NCI-H1105 treated with DMSO at 0.1 percent for 48 hours (cell line): ENCODE measurements at places on chromosomes 7 and 10.

GRCh38 chr10:71767420-71768035, 5.8 kb downstream of the VSIR start:
- no peak for DNase-seq

- no peak for DNase-seq
These were observed 83.4 kb upstream of the ANLN start for GRCh38 chr7:36306222-36306621.

DNA sequence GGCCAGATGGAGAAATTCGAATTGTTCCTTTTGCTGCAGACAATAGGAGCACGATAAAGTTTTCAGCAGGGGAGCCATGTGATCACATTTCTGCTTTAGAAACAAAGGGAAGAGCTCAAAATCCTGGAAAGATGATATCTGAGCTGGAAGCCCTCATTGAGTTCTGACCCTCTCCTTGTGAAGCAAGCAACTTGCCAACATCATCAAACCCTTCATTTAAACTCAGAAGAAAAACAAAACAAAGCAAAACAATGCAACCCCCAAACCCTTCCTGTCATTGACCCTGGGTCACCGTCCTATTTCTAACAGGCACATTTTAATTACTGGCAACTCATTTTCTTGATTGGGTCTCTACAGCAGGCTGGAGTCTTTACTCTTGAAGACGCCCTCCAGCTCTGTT, 198.3 kb upstream of the ZNF32 start:
- no peak for DNase-seq

GRCh38 chr10:78341953-78342614, 308.4 kb downstream of the RPS24 start:
- no peak for DNase-seq

GRCh38 chr10:24374134-24374915, 165.4 kb downstream of the KIAA1217 start:
- no peak for DNase-seq

DNA sequence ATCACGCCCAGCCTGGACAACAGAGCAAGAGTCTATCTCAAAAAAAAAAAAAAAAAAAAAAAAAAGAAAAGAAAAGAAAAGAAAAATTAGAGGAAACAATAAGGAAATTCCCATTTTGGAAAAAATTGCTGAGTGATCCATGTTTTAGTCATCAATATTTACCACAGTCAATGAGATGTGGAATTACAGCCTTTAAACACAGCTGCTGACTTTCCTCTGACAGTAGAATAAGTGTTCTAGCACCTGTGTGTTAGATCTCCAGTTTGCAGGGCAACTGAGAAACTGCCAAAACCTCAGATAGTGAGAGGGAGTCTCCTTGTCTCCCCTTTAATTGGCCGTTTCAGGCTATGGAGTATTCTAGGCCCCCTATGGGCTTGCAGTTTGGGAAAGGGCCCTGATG, 520.1 kb downstream of the KCNMA1 start:
- DNase-seq, result no peak

- DNase-seq, result no peak
These were observed 88.8 kb upstream of the ITGB1 start for GRCh38 chr10:33046792-33047191.

DNA sequence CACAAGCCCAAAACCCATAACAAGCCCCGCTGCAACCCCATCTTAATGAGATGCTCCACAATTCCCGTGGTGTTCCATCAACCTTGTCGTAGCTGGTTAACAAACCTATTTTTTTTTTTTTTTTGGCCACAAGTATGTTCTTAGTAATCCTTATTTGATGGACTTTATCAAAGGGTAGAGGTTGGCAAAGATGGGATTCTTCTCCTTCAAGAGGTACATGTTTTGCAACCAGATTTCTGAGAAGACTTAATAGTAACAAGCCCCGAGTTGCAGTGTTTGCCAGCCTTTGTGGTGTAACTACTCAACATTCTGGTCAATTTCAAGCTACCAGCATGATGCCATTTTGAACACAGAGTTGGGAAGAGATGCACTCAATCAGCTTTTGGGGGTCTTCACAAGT, 181.7 kb downstream of the NRP1 start:
- DNase-seq, result no peak

- no peak for DNase-seq
These were observed 26.5 kb upstream of the CHST15 start for GRCh38 chr10:124119946-124120345.
